HAP-1 (cell line): ENCODE measurements at places on chromosomes 2 and 18.

GRCh38 chr18:78904179-78904531, 75.5 kb upstream of the SALL3 start:
- DNase-seq: no peak

GRCh38 chr18:80244956-80245730, 2.2 kb downstream of the PARD6G start:
- no peak for DNase-seq

DNA sequence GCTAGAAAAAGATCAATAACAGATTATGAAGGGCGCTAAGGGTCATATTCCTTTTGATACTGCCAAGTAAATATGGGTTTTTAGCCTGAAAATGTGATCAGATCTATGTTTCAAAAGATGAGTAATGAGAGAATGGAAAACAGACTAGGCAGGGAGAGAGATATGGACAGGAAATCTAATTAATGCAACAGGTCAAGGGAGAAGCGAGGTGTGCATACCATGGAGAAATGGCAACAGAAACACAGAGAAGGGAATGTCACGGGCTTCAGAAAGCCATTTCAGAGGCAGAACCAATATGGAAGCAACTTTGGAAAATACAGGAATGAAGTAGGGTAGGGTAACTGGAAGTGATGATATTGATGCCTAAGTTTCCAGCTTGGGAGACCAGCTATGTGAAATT, 69.3 kb downstream of the SIGLEC15 start:
- DNase-seq: no peak

GRCh38 chr2:79862756-79863155, 349.9 kb downstream of the CTNNA2 start:
- DNase-seq: no peak

DNA sequence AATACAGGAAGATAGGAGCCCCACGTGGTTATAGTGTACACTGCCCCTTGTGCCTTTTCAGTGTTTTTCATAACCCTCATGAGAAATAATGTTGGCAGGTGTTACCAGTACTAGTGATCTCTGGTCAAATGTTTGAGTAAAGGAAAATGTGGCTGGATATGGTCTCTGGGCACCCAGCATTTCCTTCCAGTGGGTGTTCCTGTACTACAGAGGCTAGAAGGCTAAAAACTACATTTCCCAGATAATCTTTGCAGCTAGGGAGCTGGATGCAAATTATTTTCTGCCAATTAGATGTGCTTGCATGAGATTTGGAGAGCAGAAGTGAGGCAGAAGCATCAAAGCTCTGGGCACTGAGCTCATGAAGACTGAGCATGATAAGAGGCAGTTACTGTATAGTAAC, 45.1 kb downstream of the KIAA2012 start:
- DNase-seq: no peak

- DNase-seq: no peak
Observed at GRCh38 chr18:11154368-11154989, 5.1 kb upstream of the PIEZO2 start.

DNA sequence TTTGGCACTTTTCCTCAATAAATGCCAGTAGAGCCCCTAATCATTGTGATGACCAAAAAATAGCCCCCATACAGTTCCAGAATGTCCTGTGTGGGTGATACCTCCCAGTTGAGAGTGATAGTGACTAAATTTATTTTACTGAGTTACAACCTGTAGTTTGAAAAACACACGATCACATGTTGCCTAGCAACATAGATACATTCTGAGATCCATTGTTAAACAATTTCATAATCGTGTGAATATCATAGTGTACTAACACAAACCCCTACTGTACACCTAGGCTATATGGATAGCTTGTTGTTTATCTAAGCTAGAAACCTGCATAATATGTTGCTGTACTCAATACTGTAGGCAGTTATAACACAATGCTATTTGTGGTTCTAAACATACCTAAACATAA, 30.6 kb downstream of the KCMF1 start:
- no peak for DNase-seq

DNA sequence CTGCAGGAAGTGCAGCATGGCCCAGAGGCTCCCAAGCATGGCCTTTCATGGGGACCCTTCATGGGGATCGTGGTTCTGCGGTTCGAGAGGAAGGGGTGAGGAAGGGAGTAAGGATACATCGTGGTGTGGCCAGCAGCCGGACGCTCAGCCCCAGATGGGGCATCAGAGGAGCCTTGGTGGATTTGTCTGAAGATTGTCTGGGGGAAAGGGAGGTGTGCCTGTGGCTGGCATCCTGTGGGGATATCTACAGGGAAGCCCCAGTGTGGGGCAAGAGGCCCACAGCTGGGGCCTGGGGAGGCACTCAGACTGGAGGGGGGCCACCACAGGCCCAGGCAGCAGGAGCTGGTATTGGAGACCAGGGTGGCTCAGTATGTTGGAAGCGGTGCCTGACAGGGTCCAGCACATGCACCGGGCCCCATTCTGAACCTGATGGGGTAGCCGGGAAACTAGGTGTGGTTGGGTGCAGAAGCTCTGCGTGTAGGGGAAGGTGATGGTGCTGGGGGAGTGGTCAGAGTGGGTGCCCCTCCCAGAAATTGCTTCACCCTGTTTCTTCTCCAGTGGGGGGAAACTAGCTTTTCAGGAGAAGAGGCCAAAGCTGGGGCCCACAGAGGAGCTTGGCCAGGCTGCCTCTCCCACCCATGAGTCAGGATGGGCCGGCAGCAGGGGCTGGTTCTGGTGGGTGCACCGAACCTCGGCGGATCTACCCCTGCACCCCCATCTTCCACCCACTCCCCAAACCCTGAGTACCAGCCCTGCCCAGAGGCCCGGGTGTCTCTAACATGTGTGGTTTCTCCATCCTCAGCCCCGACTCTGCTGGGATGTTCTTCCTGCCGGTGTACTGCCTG, 274.4 kb upstream of the HDAC4 start:
- no peak for DNase-seq

DNA sequence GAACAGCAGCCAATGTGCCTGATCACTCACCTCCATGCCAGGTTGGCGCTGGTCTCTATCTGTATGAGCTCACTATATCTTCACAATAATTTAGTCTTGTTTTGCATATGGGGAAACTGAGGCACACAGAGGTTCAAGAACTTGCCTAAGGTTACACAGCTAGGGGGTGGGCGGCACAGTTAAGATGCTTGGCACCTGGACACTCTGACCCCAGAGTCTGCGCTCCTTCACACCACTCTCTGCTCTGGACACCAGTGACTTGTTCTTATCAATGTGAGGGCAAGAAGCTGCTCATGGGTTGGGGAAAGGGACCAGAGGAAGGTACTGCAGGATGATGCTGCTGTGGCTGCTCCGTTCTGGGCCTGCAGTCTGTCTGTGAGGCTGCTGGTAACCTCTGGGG, 27.1 kb downstream of the FBLN7 start:
- DNase-seq: no peak

GRCh38 chr2:60267122-60267521, 286.3 kb downstream of the BCL11A start:
- DNase-seq: no peak

DNA sequence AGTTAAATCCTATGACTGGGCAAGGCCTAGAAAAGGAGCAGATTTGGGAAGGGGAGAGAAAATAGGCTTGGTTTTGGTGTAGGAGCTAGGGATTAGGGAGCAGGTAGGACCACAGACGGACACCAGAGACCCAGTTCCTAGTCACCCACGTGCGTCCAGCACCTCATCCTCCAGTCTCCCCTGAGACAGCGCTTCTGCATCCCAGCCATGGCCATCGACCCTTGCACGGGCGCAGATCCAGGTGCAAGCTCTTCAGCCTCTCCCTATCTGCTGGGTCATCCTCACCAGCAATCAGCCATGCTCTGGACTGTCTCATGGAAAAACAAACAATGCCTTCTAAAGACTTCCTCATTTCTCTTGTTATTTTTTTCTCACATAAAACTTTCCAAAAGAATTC, 246.8 kb upstream of the RAB6C start:
- no peak for DNase-seq
